ENCODE measurements at places on chromosomes 13 and 19.

DNA sequence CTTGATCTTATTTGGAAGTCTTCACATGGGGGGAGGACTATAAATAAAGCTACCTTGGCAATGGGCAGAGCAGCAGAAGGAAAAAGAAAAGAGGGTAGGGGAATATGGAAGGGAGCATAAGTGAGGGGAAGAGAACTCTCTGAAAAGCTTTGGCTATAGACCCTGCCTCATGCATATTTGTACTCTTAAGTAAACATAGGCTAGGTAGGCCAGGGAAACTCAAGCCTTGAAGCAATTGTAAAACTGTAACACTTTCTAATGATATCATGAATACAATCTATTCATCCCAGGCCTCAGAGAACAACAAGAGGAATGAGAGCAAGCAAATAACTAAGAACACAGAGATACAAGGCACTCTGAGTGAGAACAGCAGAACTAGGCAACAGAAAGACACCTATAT is 20.4 kb downstream of the MYCBP2 start:
- no peak for DNase-seq

DNA sequence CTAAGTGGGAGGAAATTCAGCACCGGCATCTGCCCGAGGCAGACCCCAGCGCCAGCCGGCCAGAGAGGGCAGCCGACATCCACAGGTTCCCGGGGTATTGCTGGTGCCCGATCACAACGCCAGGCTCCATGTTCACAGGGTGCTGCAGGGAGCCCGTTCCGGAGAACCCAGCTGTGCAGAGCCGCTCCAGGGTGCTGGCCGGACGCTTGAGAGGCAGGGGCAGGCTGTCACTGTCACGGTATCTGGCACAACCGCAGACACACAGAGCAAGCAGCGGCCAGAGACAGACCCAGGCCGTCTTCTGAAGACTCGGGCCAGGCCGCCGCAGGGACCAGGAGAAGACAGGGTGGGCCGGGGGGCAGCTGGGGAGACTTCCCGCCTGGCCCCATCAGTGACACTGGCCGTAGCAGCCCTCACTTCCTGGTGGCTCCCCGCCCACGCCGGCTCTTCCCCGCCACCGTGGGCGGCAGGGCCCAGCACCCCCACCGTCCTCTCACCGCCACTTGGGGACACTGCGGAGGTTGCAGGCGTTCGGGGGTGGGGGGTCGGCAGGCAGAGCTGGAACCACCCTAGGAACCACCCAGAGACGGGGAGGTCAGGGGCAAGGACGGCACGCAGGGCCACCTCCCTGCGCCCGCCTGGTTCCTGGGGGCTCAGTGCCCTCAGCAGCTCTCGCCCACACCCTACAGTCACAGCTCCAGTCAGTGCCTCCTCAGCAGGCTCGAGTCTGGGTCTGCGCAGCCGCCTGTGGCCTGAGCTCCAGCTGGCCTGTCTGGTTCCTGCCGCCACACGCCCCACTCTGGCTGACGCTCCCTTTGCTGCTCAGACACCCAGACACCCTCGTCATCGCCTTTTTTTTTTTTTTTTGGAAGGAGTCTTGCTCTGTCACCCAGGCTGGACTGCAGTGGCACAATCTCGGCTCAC is 3.8 kb downstream of the RNF126 start:
- no peak for DNase-seq

DNA sequence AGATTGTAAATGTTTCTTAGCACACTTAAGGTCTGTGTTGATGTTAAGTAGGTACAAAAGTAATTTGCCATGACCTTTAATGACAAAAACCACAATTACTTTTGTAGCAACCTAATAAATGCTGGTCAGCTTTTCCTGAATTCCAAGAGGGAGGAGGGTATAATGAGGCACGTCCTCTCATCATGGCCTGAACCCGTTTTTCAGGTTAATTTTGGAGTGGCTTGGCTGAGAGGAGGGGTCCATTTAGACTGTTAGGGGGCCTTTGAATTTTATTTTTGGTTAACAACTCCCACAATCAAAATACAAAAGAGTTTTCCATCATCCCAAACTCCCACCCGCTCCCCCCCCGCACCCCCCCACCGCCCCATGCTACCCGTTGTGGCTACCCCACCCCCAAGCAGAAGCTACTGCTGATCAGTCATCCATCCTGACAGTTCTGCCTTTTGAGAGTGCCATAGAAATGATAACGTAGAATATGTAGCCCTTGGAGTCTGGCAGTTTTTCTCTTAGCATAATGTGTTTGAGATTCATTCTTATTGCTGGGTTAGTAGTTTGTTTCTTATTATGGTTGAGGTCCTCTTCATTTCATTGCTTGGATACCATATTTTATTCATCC is 14.4 kb upstream of the PLEKHF1 start:
- no peak for DNase-seq

- DNase-seq = no peak
Observed at GRCh38 chr13:68608147-68608546, 1378.0 kb upstream of the PCDH9 start.

DNA sequence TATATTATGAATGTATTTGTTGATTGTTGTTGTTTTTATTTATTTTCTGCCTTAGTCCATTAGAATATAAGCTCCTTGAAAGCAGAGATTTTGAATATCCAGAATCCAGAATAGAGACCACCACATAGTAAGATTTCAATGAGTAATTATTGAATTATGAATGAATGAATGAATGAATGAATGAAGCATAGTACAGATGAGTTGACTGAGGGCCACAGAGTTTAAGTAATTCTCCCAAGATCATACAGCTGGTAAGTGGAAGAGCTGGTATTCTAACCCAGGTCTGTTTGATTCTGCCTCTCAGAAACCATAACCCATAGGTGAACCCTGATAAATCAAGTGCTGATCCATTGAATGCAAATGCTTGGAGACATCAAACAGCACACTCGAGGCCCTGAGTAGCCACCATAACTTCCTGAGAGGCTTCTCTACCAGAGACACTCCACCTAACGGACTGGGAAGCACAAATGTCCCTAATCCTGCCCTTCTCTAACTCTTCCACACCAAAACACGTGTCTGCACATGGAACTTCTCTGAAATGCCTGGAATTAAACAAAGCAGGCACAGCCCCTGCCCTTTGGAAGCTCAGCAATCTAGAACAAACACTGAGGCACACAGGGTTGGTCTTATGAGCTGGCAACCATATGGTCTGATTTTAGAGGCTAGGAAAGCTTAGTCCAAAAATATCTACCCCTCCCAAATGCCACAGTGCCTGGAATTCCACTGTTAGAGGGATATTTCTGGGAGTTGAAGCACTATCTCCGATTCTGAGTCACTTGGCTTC is 190.1 kb downstream of the FOXO1 start:
- DNase-seq = no peak

DNA sequence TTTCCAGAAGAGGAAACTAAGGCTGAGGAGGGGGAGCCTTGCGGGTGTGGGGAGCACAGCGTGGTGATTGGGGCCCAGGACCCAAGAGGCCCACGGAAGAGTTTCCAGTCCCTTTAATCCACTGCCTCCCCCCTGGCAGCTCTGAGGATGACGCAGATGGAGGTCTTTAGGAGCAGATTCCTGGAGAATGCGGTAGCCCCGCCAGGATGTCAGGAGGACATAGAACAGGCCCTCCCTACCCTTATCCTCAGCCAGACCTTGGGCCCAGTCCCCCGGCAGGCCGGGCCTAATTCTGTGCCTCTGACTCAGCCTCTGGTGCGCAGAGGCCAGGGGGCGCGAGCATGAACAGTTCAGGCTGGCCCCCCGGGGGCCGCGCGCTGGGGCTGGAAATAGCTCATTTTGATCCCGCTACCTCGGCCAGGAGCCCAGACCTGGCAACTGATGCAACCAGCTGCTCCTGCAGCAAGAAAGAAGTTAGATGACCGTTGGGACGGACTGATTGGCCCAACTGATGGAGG is 461 bp upstream of the HSPB6 start:
- peak; percentile 99 for DNase-seq

GRCh38 chr13:102609696-102610095 is 12.9 kb downstream of the TPP2 start:
- no peak for DNase-seq

- DNase-seq = no peak
Observed at GRCh38 chr13:53206455-53206854, 177.8 kb downstream of the OLFM4 start.

DNA sequence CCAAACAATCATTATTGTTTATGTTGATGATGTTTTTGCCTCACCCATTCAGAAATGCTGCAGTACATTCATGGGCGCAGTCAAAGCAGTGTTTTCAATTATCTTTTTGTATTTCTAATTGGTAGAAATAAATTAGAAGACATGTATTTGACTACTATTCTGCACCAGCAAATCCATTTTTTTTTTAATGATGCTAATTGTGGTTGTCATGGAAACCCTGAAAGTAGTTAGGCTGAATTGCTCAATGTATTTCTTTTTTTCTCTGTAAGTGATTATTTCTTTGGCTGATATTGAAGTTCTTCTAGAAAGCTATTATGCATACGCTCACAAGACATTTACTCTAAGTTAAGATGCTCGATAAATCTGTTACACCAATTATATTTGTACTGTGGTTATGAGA is 101.2 kb downstream of the RFC3 start:
- no peak for DNase-seq

DNA sequence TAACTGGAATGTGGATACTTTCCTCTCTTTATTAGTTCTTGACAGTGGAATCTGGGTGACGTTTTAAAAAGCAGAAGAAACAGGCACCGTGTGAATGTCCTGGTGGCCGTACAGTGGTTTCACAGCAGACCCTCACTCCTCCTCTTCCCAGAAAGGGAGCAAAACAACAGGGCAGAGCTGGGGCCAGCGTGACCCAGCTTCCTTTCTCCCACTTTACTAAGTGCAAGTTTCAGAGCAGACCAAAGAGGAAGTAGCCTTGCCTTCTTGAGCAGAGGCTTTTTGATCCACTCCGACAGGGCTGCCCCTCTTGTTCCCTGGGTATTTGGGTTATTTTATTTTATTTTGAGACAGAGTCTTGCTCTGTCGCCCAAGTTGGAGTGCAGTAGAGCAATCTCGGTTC is 19.6 kb upstream of the C19orf33 start:
- DNase-seq = no peak

- no peak for DNase-seq
Observed at GRCh38 chr13:112351825-112352224, 24.3 kb upstream of the SPACA7 start.

GRCh38 chr19:18046059-18046718 is 38.2 kb downstream of the ARRDC2 start:
- no peak for DNase-seq

DNA sequence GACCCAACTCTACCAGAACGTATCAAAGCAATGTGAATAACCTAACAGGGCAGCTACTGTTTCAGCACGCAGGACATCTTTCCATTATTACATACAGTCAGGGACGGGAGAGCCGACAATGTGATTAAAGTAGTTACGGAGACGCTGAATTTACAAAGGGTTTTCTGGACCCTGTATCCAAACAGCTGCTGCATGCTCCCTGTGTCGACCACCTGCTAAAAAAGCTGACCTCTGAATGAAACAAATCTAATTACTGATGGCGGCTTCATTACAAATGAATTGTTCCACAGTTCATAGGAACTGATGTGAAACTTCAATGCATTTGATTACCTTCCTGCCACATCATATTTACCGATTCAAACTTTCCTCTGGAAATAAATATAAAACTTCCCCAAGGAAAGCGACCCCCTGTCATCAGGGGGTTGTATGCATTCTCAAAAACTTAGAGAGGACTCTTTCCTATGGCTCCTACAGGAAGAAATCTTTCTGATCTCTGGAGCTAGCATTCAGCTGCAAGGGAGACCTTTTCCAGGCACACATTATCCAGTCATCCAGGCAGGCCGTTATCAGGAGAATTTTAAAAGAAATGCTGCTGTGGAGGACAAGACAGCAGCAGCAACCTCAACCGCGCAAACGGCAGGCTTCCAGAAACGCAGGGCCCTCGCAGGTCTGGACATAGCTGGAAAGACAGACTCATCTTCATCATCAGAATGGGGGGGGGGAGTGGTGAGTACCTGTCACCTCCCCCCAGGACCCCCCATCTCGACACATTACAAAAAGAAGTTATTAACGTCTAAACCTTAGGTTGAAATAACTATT is 3.1 kb downstream of the EFNB2 start:
- no peak for DNase-seq

- DNase-seq = no peak
Observed at GRCh38 chr13:43874504-43875092, 4.9 kb downstream of the CCDC122 start.

- no peak for DNase-seq
Observed at GRCh38 chr13:24709186-24709913, 29.1 kb downstream of the ATP12A start.

DNA sequence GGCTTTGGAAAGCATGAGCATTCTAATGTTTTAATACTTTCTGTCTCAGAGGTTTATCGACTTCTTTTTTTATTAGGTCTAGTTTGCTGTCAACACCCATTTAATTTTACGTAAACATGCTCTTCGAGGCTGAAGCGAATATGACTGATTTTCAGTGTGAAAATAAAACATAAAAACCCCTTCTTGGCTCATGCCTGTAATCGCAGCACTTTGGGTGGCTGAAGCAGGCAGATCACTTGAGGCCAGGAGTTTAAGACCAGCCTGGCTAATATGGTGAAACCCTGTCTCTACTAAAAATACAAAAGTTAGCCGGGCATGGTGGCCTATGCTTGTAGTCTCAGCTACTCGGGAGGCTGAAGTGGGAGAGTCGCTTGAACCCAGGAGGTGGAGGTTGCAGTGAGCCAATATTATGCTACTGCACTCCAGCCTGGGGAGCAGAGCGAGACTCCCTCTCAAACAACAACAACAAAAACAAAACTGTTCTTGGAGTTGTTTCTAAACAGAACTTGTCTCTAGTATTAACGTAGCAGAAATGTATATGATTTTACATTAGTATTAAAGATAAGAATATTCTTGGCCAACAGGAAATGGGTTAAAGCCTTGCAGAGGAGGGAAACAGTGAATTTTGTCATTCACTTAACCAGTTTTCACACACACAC is 7.1 kb upstream of the IGFL3 start:
- DNase-seq = no peak

DNA sequence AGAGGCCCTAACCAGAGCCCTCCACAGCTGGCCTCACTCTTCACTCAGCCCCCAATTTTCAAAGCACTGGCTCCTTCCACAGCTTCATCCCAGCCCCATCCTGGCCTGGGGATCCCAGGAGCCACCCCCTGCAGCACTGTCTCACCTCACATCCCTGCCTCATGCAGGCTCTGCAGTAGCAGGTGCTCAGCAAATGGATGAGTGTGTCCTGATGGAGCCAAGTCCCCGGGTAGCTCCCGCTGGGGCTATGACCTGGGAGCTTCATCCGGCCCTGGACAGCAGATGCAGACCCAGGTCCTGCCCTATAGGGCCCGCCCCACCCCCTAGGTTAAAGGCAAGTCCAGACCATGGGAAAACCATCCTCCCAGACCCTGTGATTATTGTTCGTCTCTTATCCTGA is 143.2 kb upstream of the ZNF507 start:
- DNase-seq = no peak

- DNase-seq = no peak
Observed at GRCh38 chr19:47037766-47038165, 10.7 kb downstream of the TMEM160 start.

- no peak for DNase-seq
Observed at GRCh38 chr19:39131255-39131755, 5.7 kb downstream of the PAK4 start.
